Suprapubic skin (tissue), 4 donors: ENCODE measurements at places on chromosomes 7 and 10. TPM values are rescaled to one million over a fixed set of nuclear protein-coding genes. Genes with fewer than 3 reads are reported as not detected.

DNA sequence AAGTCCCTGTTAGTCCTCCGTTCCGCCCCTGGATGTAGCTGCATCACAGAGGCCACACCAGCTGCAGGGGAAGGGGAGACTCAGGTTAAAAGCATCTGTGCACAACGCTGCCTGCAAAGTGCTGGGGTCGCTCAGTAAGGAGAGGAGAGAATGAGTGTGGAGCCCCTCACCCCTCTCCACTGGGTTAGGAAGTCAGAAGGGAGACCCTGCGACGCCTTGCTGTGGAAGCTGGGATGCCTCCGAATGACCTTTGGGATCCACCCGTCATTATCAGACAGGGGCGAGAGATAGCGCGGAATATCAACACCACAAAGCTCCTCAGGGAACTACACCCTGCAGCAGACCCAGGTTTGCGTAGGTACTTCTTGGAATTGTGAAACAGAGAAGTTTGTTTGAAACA, 167.7 kb upstream of the SHH start:
- peak; percentile 17 for DNase-seq

GRCh38 chr7:86961686-86962085, 97.8 kb downstream of the ELAPOR2 start:
- DNase-seq = no peak

PRR15 gene
- 0.47 TPM for total RNA-seq

PNLIPRP1 gene
- not detected for total RNA-seq

- DNase-seq = no peak
These were observed 265.1 kb downstream of the HTR7 start for GRCh38 chr10:90592638-90593302.

GRCh38 chr10:37703833-37704382, 153.5 kb downstream of the ZNF248 start:
- DNase-seq = no peak

- no peak for DNase-seq
These were observed 38.6 kb downstream of the MRC1 start for GRCh38 chr10:17847585-17848296.

CALML3 gene
- total RNA-seq = 87.1 TPM

GPR141 gene
- 2.0 TPM for total RNA-seq

VWDE gene
- total RNA-seq = 2.6 TPM

BICC1 gene
- total RNA-seq = 3.4 TPM

DNA sequence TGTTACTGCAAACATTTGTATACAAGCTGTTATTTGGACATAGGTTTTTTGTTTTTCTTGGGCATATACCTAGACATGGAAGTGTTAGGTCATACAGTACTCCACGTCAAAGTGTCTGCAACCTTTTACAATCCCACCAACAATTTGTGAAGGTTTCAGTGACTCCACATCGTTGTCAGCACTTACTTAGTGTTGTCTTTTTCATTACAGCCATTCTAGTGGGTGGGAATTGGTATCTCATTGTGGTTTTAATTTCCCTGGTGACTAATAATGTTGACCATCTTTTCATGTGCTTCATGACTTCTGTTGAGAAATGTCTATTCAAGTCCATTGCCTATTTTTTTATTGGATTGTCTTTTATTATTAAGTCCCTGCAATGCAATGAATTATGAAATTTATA, 95.0 kb downstream of the UBE3C start:
- DNase-seq = no peak

PARD3 gene
- 226 TPM for total RNA-seq

SLC16A9 gene
- not detected for total RNA-seq

GRCh38 chr7:24728503-24729364, 28.5 kb downstream of the GSDME start:
- DNase-seq = no peak

DNA sequence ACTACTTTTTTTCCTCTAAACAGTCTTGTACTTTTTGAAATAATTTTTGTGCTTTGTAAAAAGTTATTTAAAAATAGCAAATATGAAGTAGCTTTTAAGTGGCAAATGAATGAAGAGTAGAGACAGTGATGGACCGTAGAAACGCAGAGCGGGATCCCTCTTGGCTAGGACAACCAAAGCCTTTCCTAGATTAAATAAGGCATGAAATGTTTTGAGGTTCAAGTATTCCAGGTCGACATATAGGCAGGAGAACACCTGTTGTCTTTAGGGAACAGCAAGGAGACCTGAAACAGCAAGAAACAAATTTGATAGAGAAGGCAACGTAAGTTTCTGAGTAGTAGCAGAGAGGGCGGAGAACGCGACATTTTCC, 662 bp upstream of the PPRC1 start:
- no peak for DNase-seq
